ENCODE measurements at places on chromosomes 12 and 14.

- DNase-seq, result no peak
Measured at GRCh38 chr12:116217045-116217735, 60.3 kb downstream of the MED13L start.

GRCh38 chr12:93111773-93112172 lies 182.7 kb upstream of the EEA1 start:
- DNase-seq, result no peak

DNA sequence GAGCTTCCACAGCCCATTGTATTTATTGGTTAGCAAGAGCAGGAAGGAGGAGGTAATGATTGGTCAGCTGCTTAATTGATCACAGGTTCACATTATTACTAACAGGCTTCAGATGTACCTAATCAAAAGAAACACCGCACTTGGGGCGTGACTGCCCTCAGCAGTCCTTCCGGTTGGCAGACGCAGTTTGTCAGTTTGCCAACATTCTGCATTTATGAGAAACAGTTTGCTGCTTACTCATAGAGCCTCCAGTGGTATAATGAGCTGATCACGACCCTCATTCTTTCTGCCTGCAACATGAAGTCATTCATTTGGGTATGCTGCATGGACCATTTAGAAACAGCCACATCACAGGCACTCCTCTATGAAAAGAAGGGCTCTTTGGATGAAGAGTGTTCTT lies 42.5 kb upstream of the PPM1H start:
- no peak for DNase-seq

DNA sequence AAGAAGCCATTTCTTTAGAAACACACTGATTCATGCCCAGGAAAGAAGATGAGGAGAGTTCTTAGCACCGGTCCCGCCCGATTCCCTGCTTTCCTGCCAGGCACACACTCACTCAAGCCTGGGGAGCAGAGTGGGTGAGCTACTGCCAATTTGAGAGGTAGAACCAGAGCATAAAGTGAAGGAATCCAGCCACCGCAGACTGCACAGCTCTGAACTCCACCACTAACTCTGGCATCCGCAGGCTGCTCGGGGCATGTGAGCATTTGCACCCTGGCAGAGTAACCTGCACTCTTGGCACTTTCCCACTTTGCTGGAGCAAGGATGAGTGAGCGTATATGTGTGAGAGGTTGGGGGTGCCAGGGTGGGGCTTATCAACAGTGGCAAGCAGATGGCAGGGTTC lies 4.0 kb upstream of the SYNDIG1L start:
- DNase-seq, result no peak

- DNase-seq, result no peak
Measured at GRCh38 chr12:111447571-111448265, 42.0 kb downstream of the SH2B3 start.

- DNase-seq, result no peak
Measured at GRCh38 chr14:25178255-25178654, 128.3 kb upstream of the STXBP6 start.

DNA sequence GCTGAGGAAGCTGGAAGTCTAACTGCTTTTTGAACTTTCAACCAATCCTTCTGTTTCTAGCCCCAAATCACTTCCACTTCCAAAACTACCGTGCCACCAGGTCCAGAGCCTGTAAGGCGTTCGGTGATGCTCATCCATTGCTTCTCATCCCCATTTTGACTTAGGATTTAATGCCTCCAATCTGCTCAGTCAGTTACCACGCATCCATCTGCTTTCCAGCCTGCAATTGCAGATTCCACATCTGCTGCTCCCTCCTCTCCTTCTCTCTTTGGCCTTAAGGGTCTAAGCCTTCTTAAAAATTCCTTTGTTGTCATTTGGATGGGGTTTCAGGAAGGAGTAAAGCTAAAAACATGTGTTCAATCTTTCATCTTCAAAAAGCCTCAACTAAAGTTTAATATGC lies 74.7 kb downstream of the TUNAR start:
- DNase-seq, result no peak
